Activated naive CD4-positive, alpha-beta T cell (primary cell): ENCODE measurements at places on chromosomes 2 and 18.

GRCh38 chr2:85853499-85854165 is 35.2 kb downstream of the ST3GAL5 start:
- DNase-seq, result no peak

DNA sequence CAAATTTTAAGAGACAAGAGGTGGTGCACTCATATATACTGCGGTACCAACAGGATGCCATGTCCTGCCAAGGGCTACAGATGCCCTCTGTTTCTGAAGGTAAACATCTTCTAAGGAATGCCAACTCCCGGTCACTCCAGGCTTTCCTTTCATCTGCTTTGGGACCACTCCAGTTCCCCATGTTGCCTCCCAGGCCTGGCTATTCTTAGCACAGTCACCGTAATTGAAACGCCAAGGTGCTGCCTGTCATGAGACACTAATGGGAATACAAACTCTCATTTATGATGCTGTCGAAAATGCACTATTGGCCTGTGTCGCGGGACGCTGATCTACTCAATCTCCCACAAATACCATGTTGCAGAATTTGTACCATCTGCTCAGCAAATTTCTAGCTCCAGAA is 79.6 kb downstream of the KLF7 start:
- no peak for DNase-seq

- DNase-seq, result no peak
These were observed 25.4 kb downstream of the SP100 start for GRCh38 chr2:230441227-230441897.

DNA sequence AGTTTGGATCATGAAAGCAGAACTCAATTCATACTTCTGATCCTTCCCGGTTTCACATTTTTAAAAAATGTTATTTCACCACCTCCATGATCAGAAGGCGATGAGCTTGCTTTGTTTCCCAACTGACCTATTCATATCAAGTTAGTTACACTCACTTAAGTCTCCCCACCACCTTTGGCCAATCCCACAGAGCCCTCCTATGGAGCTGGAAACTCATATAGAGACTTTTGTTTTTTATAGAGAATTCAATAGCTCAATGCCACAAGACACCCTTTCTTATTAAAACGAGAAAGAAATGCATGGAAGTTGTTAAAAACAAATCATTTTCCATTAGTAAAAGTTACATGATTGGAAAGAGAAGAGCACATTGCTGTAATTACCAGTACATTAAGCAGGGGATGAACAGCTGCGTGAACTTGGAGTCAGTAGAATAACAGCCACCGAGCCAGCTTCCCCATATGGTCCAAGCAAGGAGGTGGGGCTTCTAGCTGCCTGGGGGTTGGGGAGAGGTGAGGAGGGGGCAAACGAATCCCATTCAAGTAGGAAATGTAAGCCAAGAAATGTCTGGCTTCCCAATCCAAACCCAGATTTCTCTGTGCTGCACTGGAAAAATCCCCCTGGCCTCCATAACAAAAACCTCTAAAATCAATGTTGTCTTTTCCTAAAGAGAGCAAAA is 614.5 kb downstream of the IRS1 start:
- DNase-seq, result no peak

GRCh38 chr2:164009756-164010337 is 274.0 kb upstream of the FIGN start:
- no peak for DNase-seq

GRCh38 chr2:239339241-239339640 is 61.6 kb downstream of the HDAC4 start:
- no peak for DNase-seq
